Effector memory CD4-positive, alpha-beta T cell (primary cell): ENCODE measurements at places on chromosomes 11 and 22.
A peak's percentile ranks its signal among the peaks of the same experiment; 100 is the strongest.

GRCh38 chr11:112630496-112630895 is 330.7 kb upstream of the NCAM1 start:
- H3K36me3 ChIP-seq: no peaks in the 10 kb centered on the region
- H3K4me3 ChIP-seq: no peak overlapping the region
- DNase-seq: no peak
- no peaks in the 10 kb centered on the region for H3K4me1 ChIP-seq
- H3K27me3 ChIP-seq: peaks cover 2% of the 10 kb centered on the region
- H3K27ac ChIP-seq: no peak overlapping the region

DNA sequence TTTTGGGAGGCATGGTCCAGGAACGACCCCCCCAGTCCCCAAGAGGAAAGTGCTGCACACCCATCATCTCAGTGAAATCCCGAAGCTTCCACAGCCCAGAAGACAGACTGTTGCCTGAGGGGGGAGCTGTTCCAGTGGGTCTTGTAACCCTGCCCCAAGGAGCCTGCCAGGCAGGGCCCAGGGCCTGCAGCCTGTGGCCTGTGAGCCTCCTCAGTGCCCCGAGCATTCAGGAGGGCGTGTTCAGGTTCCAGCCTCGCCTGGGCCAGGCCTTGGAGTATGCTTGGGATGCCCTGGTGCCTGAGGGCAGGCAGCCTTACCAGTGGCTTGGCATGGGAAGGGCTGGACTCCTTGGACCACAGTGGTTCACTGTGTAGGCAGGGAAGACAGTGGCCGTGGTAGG is 18.0 kb upstream of the CABP2 start:
- H3K27ac ChIP-seq: no peak overlapping the region
- H3K36me3 ChIP-seq: no peaks in the 10 kb centered on the region
- DNase-seq: no peak
- no peaks in the 10 kb centered on the region for H3K4me1 ChIP-seq

GRCh38 chr22:20315337-20316216 is 4.3 kb downstream of the DGCR6L start:
- no peaks in the 10 kb centered on the region for H3K27me3 ChIP-seq
- H3K4me3 ChIP-seq: no peak overlapping the region
- DNase-seq: no peak
- no peak overlapping the region for H3K27ac ChIP-seq
- peaks cover 16% of the 10 kb centered on the region for H3K4me1 ChIP-seq
- H3K36me3 ChIP-seq: peaks cover 9% of the 10 kb centered on the region

DNA sequence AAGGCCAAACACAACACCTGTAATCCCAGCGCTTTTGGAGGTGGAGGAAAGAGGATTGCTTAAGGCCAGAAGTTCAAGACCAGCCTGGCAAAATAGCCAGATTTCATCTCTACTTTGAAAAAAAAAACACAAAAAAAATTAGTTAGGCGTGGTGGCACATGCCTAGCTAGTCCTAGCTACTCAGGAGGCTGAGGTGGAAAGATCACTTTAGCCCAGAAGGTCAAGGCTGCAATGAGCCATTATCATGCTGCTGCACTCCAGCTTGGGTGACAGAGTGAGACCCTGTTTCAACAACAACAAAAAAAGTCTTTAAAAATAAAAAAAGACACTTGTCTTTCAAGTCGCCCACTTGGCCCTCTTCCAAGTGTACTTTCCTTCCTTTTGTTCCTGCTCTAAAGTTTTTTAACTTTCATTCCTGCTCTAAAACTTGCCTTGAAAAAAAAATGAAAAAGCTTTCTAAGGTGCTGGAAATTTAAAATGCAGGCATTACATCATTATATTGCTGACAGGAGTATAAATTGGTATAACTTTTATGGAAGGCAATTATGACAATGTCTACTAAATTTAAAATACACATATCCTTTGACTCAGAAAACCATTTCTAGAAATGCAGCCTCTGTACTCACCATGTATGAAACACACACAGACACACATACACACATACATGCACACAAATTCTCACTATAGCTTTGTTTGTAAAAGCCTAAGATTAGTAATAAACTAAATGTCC is 12.7 kb downstream of the LIPT2 start:
- no peaks in the 10 kb centered on the region for H3K4me1 ChIP-seq
- H3K27me3 ChIP-seq: no peaks in the 10 kb centered on the region
- H3K36me3 ChIP-seq: no peaks in the 10 kb centered on the region
- no peak overlapping the region for H3K4me3 ChIP-seq

DNA sequence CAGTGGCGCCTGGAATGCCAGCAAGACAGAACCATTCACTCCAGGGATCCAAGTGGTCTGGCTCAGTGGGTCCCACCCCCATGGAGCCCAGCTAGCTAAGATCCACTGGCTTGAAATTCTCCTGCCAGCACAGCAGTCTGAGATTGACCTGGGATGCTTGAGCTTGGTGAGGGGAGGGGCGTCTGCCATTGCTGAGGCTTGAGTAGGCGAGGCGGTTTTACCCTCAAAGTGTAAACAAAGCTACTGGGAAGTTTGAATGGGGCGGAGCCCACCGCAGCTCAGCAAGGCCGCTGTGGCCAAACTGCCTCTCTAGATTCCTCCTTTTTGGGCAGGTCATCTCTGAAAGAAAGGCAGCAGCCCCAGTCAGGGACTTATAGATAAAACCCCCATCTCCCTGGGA is 125.7 kb upstream of the DDI1 start:
- H3K36me3 ChIP-seq: no peaks in the 10 kb centered on the region
- H3K4me1 ChIP-seq: no peaks in the 10 kb centered on the region
- H3K27ac ChIP-seq: no peak overlapping the region
- no peak for DNase-seq
- no peaks in the 10 kb centered on the region for H3K27me3 ChIP-seq

DNA sequence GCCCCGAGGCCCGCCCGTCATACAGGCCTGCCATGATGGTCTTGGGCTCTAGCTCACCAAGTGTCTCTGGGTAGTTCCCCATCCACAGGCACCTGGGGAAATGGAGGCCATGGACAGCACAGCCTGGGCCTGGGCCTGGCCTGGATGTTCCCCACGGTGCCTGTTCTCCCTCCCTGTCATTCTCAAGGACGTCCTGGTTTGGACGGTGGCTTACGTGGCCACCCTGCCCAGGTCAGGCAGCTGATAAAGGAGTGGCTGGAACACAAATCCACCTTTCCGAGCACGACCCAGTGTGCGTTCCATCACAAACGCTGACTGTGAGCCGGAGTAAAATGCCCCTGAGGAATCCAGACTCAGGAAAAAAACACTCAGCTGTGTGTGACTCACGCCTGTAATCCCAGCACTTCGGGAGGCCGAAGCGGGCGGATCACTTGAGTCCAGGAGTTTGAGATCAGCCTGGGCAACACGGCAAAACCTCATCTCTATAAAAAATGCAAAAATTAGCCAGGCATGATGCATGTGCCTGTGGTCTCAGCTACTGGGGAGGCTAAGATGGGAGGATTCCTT is 41.2 kb upstream of the TESMIN start:
- H3K27me3 ChIP-seq: no peaks in the 10 kb centered on the region
- no peaks in the 10 kb centered on the region for H3K4me1 ChIP-seq
- no peak for DNase-seq
- no peak overlapping the region for H3K27ac ChIP-seq
- no peak overlapping the region for H3K4me3 ChIP-seq

DNA sequence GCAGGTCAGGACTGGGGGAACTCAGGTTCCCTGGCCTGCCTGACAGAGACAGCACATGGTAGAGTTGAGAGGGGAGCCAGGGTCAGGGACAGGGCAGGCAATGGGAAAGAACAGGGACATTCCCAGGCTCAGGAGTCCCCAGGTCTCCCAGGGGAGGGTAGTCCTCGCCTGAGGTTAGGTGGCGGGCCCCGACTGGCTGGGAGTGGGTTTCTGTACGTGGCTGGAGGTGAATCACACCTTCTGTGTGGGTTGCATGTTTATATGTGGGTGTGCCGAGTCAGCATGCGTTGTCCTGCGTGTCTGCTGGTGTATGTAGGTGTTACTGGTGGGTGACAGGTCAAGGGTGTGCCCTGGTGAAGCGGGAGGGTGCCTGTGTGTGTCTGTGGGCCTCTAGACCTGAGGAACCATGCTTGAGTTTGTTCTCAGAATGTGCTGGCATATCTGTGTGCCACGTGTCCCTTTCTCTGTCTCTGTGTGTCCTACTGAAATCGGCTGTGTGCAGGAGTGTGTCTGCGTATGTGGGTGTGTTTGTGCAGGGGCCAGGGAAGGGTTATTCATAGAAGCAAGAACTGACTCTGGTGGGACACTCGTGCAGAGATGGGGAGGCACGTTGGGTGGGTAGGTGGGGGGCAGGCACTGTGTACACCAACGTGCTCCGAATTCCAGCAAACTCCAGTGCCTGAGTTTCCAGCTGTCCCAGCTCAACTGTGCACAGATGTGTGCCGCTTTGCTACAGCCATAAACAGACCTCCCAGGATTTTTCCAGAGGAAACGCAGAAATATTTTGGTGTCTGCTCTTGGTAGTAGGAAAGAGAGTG is 23.8 kb upstream of the OAF start:
- no peaks in the 10 kb centered on the region for H3K36me3 ChIP-seq
- H3K4me3 ChIP-seq: no peak overlapping the region
- no peak for DNase-seq
- H3K27ac ChIP-seq: no peak overlapping the region

GRCh38 chr11:77127920-77128691 is at the start of gene MYO7A:
TSS of gene MYO7A (plus strand) at chr11:77128246. CDS start at chr11:77130635, 2,389 bp downstream.
- H3K36me3 ChIP-seq: no peaks in the 10 kb centered on the region
- H3K4me1 ChIP-seq: peaks cover 10% of the 10 kb centered on the region
- no peak within 1 kb of the TSS for H3K27ac ChIP-seq
- peak within 1 kb of the TSS; percentile 38 for H3K4me3 ChIP-seq
- no peak for DNase-seq
- no peaks in the 10 kb centered on the region for H3K27me3 ChIP-seq

DNA sequence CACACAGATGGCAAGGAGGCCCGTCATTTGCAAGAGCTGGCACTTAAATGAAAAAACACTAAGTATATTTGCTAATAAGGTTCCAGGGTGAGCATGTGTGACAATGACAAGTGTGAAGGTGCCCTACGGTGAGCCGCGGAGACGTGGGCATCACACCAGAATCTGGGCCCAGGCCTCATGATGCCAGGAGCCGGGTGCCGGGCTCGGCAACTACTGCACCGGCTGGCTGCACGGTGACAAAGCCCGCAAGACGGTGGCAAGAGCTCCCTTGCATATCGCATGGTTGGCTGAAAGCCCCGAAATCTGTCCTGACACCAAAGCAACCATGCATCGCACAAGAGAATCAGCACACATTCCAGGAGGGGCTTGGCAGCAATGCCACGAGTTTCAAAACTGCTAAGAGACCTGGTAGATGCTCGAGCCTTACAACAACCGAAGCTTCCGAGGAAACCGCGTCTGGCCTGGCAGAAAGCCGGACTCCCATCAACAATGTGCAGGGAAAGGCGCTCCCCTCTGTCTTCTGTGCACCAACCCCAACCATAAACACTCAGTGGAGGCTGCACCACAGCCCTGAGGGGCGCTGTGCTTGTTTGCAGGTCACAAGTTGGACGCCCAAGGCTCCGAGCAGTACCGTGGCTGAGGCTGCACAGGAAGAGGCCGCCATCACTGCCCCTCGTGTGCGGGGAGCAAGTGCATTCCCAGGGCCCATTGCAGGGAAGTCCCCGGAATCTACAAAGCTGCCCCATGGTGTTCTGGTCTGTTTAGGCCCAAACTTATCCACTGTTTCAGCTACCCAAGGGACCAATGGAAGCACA is 339.7 kb downstream of the CTTN start:
- H3K27ac ChIP-seq: no peak overlapping the region
- H3K27me3 ChIP-seq: no peaks in the 10 kb centered on the region
- H3K4me1 ChIP-seq: no peaks in the 10 kb centered on the region
- H3K4me3 ChIP-seq: no peak overlapping the region
- no peaks in the 10 kb centered on the region for H3K36me3 ChIP-seq

DNA sequence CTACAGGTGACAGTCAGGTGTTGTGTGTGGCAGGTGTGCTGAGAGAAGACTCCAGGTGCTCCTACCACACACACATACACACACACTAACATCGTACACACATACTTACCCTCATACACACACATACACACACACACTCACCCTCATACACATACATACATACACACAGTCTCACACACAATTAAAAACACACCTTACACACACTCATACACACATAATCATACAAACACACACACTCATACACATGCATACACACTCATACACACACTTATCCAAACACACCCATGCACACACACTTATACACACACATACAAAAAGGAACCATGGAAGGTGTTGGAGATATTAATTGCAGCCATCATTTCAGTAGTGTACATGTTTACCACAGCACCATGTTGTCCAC is 4.6 kb downstream of the KRTAP5-3 start:
- H3K36me3 ChIP-seq: no peaks in the 10 kb centered on the region
- no peak overlapping the region for H3K4me3 ChIP-seq
- H3K4me1 ChIP-seq: no peaks in the 10 kb centered on the region
- H3K27ac ChIP-seq: no peak overlapping the region
- no peak for DNase-seq

- H3K27me3 ChIP-seq: no peaks in the 10 kb centered on the region
- no peak overlapping the region for H3K4me3 ChIP-seq
- H3K27ac ChIP-seq: no peak overlapping the region
- no peaks in the 10 kb centered on the region for H3K4me1 ChIP-seq
- DNase-seq: no peak
These were observed 14.0 kb upstream of the MTCH2 start for GRCh38 chr11:47656260-47656885.

- peak; percentile 71 for DNase-seq
- peaks cover 18% of the 10 kb centered on the region for H3K36me3 ChIP-seq
- peaks cover 16% of the 10 kb centered on the region for H3K4me1 ChIP-seq
- H3K27me3 ChIP-seq: no peaks in the 10 kb centered on the region
- H3K4me3 ChIP-seq: peak within 1 kb of the TSS; percentile 84
These were observed at the start of gene ARSA for GRCh38 chr22:50627642-50628542. TSS of gene ARSA (minus strand) at chr22:50628152. CDS start at chr22:50627779, 373 bp downstream.

DNA sequence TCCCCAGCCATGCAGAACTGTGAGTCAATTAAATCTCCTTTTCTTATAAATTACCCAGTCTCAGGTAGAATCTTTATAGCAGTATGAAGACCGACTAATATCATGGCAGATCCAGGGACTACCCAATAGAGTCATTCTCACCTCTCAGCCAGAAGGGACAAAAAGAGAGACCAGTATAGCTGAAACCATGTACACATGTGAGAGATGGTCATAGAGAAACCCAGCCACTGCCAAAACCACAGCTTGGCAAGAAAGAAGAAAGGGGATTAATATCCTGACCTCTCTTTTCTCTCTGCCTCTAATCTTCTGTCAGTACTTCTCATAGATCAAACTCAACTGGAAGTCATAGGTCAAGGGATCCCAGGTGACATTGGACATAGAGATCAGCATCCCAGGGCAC is 109.8 kb downstream of the CCDC34 start:
- no peak for DNase-seq
- no peaks in the 10 kb centered on the region for H3K4me1 ChIP-seq
- no peaks in the 10 kb centered on the region for H3K27me3 ChIP-seq
- no peaks in the 10 kb centered on the region for H3K36me3 ChIP-seq

- H3K27ac ChIP-seq: peak overlapping the region; percentile 58
- H3K4me1 ChIP-seq: peaks cover 54% of the 10 kb centered on the region
- DNase-seq: no peak
- no peaks in the 10 kb centered on the region for H3K27me3 ChIP-seq
- no peaks in the 10 kb centered on the region for H3K36me3 ChIP-seq
- peak overlapping the region; percentile 20 for H3K4me3 ChIP-seq
These were observed 27.3 kb upstream of the SUSD2 start for GRCh38 chr22:24153959-24154358.
